LNCaP clone FGC (cell line): ENCODE measurements at places on chromosomes 4 and X.
A peak's percentile ranks its signal among the peaks of the same experiment; 100 is the strongest.

GRCh38 chr4:33395731-33396485 lies 2675.7 kb downstream of the PCDH7 start:
- no peak for DNase-seq

- DNase-seq, result no peak
Observed at GRCh38 chrX:38513112-38513742, 48.1 kb upstream of the TSPAN7 start.

DNA sequence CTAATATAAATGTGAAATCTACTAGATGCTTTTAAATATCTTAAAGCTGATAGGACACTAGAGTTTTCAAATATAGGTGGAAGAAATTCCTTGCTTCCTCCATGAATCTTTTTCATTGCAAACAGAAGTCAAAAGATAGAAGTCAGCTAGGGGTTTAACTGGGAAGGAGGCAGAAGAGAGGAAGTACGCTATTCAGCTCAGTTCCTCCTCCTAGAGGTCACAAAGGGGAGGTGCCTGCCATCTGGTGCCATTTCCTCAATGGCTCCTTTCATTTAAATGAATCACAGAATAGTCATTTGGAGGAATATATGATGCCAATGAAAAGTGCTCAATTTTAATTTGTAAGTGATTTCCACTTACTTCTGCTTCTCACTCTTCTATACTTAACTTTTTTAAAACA lies 8.5 kb downstream of the COL25A1 start:
- DNase-seq, result peak; percentile 10

GRCh38 chr4:185399466-185399865 lies 2.8 kb downstream of the ANKRD37 start:
- DNase-seq, result peak; percentile 56

DNA sequence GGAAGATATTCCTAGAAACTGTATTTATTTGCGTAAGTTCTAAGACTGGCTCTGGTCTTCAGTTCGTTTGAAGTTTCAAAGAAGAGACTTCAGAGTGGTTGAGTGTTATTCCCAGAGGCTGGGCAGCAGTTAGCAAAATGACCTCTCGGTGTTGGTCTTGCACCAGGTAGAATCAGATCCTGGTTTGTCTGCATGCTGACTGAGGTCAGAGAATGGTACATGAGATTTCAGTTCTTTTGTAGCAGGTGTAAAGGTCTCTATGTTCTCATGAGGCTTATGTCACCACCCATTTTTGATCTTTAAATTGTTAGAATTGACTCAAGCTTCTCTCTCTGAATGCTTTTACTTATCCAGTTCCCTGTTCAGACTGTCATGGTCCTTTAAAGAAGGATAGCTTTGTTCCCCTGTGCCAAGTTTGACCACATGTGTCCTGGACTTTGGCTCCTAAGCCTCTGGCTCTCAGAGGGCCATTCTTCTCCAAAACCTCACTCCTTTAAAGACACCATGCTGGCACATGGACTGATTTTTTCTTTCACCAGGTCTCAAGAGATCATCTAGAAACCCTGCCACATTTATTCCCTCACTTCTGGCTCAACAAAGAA lies 355.8 kb upstream of the BOD1L1 start:
- no peak for DNase-seq

DNA sequence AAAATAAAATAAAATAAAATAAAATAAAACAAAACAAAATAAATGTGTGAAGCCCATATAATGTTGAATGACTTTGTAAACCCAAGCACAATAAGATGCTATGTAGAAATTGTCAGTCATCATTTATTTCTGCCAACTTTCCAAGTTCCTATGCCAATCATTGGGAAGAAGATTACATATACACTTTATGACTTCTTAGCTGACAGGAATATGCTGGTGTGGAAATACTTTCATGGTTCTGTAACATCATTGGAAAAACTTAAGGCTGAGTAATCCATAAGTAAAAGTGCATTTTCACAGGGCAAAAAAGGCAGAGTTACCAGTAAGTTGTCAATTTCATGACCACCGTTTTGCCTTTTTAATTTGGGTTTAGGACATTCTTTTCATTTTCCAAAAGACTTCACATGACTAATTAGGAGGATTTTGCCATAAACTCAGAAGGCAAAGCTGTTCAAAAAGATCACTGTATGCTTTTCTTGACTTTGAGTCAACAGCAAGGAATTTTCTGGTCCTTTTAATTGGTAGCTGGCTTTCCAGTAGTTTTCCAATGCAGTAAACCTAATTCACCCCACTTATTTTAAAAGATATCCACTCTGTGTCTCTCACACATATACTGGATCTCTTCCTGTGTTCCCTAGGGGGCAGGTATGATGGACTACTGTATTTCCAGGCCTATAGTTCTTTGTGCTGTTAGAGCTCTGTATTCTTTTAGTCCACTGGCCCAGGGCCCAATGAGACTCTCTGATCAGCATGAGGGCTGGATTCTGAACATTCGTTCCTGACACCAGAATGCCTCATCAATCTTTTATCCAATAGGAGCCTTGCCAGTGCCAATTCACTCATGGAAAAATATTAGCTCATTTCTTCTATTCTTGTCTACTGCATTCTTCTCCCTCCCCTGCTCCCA lies 26.2 kb upstream of the SCRG1 start:
- DNase-seq, result no peak

GRCh38 chr4:189124149-189124758 lies 816.4 kb upstream of the FRG1 start:
- DNase-seq, result no peak

DNA sequence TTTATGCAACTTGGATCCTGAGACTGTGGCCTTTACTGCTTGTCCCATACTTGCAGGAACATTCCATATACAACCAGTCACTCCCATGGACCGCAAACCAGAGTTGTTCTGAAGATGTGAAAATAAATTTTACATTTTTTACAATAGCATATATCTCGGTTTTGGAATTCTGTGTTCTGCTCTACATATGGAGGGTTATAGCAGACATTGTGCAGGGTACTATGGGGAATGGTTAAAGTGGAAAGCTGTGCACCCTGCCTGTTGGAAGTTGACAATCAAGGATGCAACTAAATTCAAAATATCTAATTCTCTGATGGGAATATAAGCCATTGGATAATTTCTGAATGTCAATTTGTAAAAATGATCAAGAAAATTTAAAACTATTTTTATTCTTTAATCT lies 603.3 kb downstream of the RAB28 start:
- DNase-seq, result no peak

- no peak for DNase-seq
Observed at GRCh38 chrX:30283456-30284200, 25.6 kb downstream of the NR0B1 start.

DNA sequence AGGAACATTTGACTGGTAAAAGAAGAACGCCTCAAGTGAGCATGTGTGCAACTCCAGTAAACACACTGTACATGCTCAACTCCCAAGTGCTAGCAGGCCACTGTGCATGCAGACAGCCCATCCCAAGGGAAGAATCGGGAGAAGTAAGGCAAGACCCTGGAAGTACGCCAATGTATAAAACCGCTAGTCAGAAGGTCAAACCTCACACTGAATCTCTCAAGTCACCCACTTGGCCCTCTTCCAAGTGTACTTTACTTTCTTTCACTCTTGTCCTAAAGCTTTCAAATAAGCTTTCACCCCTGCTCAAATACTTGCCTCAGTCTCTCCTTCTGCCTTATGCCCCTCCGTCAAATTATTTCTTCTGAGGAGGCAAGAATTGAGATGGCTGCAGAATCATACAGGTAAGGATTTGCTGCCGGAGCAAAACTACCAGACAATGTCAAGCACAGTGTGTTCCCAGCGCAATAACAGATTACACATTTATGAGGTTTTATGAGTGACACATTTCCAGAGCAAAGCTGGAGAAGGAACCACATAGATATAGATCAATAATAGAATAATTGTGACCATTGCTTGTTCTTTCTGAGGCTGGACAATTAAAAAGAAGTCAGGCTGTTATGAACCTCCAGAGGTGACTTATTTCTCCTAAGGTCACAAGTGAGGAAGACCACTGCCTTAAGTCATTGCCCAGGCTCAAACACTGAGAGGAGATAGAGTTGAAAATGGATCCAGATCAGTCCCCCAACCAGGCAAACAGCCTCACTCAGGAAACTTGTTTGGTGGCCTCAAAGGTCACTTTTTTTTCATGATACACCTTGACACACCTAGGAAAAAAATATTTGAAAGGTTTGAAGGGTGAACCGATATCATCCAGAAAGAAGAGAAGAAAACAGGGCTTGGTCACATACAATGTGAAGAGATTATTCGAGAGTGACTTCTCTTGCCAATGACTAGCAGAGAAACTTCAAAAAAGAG lies 26.3 kb downstream of the CXCL1 start:
- DNase-seq, result peak; percentile 78

GRCh38 chrX:1598021-1598875 lies 6.8 kb downstream of the AKAP17A start:
- DNase-seq, result no peak

DNA sequence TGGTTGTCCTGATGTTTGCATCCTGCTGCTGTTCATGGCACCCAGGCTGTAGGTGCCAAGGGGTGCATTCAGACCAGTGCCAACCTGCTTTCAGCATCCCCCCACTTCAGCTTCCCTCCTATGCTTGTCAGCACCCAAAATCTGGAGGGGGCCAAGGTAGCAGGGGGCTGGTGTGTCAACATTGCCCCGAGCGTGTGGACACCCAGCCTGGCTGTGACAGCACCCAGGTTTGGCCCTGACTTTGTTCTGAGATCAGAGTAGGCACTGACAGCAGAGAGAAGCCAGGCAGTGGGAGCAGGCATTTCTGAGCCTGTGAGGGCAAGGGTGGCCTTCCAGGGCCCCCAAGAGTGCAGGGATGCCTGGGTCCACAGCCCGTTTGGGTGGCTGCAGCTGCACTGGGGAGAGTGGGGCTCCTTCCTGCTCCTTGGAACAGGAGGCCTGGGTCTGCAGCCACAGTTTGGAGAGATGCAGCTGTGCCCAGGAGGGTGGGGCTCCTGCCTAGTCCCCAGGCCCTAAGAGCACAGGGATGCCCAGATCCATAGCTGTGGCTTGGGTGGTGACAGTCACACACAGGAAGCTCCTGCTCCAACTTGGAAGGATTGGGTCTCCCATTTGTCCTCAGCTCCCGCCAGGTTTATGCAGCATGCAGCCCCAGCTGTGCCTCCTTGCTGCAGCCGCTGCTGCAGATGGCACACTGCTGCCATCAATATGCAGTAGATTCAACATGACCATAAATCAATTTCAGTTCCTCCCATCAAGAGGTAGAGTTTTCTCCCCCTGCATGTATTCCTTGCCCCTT lies 12.3 kb upstream of the PPM1K start:
- no peak for DNase-seq
